Activated naive CD8-positive, alpha-beta T cell treated with anti-CD3 and anti-CD28 coated beads, Interleukin-2, amount 50 U/mL, for 24 hours (primary cell): ENCODE measurements at places on chromosomes 7 and 10.

GRCh38 chr7:84746353-84746752 lies 440.5 kb downstream of the SEMA3D start:
- no peak for DNase-seq

GRCh38 chr7:99839287-99840021 lies 11.6 kb downstream of the CYP3A43 start:
- no peak for DNase-seq

DNA sequence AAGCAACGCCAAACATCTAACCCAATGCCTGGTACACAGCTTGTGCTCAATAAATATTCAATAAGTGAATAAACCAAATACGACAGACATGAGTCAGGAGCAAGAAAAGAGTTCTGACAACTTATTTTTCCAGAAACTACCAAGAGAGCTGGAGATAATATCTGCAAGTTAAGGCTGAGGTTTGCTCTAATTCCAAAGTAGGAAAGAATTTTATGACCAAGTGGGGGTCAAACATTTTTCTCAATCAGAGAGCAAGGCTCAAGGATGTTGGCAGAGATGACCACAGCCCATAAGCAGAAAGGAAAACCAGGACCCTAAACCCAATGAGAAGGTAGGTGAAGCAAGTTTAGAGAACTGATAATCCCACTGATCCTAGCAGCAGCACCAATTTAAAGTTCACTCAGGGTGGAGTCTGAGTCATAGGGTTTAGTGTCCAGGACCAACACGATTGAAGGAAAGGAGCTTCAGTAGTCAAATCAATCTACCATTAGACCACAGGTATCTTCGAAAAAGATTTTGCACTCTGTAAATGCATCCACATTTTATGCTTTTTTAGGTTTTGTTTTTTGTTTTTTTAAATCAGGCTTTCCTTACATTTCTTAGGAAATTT lies 49.3 kb upstream of the KCNIP2 start:
- DNase-seq, result no peak

DNA sequence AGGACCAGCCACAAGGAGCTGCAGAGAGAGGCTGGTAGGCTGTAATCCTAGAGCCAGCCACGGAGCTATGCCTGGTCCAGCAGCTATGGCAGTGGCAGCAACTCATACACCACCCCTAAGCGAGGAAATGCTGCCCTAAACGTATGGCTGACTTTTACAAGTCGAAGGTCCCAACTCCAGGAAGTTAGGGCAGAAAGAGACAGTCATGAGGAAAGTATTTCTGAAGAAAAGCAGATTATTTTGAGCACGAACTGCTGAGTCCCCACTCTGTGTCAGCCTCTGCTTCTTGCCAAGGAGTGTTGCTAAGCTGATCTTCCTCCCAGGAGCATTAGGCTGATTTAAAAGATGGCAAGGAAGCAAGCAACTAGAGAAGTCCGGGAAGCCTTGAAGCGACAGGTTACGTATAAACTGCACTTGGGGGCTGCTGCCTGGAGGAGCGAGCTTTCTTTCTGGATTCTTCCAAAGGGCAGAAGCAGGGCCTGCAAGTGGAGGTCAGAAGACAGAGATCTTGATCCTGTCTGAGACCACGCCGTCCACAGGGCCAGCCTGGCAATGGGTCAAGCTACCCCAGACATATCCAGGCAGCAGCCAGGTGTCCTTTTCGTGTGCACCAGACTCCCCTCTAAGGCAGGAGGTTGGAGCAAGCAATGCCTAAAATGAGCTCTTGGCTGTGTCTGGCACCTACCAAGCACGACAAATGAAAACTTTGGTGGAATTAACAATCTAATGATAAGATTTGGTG lies 39.4 kb downstream of the PLXNA4 start:
- no peak for DNase-seq

DNA sequence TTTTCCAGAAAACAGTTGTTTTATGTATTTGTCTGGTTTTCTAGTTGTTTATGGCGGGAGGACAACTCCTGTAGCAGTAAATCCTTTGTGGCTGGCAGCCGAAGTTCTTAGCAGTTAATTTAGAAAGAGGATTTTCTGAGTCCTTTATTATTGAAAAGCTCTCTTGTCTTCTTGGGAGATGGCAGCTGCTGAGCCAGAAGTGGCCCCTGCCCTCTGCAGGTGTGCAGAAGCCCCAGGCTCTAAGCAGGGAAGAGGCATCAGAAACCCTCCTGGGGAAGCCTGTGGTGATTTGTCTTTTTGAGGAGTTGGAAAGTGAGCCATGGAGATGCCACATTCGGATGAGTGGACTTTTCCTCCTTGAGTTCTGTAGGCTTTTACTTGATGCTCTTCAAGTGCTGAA lies 106.3 kb downstream of the GLRX3 start:
- no peak for DNase-seq

- DNase-seq, result no peak
Observed at GRCh38 chr7:143384148-143384547, 3.0 kb downstream of the ZYX start.
